ENCODE measurements at places on chromosomes 11 and 22.

GRCh38 chr11:123815122-123815521 is 9.0 kb upstream of the OR6M1 start:
- no peak for DNase-seq

GRCh38 chr22:45787759-45788158 is 116.1 kb downstream of the ATXN10 start:
- DNase-seq, result peak; percentile 10

DNA sequence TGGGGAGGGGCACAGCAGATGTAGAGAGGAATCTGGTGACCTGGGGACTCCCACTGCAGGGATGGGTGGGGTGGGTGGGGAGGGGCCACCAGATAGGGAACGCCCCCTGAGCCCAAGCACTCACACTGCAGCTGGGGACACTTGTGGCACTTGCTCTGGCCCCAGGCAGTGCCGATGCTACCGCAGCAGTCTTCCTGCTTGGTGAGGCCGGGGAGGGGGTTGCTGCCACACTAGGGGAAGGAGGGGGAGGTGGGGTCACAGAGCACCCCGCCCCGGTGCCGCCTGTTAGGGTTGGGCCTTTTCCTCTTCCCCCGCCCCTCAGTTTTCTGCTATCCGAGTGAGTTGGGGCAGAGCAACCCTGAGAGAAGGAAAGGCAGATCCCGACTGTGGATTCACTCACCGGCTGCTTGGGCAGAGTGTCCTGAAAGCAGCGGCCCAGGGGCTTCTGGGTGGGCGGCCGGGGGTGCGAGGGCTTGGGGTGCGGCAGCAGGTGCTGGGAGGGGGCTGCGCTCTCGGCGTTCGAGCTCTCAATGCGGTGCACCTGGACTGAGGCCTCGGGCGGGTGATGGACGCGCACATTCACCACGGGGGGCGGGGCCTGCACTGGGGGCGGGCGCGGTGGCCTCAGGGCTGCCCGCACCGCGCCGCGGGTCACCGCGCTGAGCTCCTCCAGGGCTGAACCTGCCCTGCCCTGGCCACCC is 4.7 kb downstream of the LTBP3 start:
- DNase-seq, result no peak

- DNase-seq, result no peak
Measured at GRCh38 chr11:45933131-45933831, 10.8 kb downstream of the LARGE2 start.

- no peak for DNase-seq
Measured at GRCh38 chr22:24592058-24592850, 619 bp downstream of the LRRC75B start.

GRCh38 chr11:119711476-119711875 is 17.5 kb downstream of the NECTIN1 start:
- DNase-seq, result no peak

DNA sequence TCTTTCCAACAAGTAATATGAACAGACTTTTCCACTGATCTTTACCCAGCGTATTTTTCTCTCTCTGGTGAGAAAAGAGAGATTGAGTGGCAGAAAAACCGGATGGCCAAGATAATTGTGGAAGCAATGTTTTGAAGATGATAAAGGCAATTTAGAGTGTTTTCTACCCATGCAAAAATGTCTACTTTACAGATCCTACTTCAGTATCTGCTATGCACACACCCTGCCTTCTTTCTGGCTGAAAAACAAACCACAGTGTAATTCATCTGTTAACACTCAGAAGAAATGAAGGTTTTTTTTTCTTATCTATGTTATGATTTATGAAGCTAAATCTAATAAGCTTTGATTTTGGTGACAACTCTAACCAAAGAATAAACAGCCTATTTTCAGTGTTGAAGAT is 56.8 kb downstream of the SLC5A12 start:
- DNase-seq, result no peak

DNA sequence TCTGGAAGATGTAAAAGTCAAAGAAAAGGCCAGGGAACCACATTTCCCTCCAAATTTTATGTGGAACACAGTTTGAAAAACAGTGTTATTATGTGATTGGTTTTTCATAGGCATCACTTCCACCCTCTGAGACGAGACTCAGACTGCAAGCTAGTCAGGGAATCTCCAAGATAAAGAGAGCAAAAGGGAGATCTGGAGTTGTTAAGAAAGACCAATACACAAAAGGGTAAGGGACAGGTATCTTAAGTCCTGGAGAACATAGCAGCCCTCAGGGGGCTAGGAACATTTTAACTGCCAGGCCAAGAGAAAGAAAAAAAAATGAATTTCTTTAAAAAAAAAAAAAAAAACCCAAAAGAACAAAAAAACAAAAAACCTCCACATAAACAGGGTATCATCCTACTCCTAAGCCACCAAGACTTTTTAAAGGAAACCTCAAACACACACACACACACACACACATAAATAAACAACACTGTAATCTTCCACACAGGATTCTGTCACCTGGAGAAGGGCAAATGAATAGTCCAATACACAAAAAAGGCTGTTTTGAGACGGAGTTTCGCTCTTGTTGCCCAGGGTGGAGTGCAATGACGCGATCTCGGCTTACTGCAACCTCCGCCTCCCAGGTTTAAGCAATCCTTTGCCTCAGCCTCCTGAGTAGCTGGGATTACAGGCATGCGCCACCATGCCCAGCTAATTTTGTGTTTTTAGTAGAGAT is 44.5 kb downstream of the CELF1 start:
- DNase-seq, result no peak

DNA sequence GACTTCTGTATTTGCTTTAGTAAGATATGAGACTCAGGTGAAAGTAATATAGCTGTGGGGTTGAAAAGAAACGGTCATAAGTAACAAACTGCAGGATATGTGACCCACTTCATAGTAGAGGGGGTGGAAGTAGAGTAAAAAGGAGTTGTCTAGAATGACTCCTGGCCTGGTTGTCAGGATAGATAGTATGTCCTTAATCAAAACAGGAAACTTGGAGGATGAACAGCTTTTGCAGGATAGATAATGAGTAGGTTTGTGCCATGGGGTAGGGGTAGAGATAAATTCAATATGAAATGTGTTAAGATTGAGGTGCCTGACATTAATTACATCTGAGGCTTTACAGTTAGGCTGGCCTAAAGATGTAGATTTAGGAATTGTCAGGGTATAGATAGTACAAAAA is 47.0 kb upstream of the B3GNT6 start:
- DNase-seq, result no peak

GRCh38 chr22:20437613-20438426 is at the start of gene SCARF2:
TSS of gene SCARF2 (minus strand) at chr22:20437825. CDS start at chr22:20437754, 71 bp downstream.
- peak; percentile 91 for DNase-seq

- DNase-seq, result no peak
Measured at GRCh38 chr11:46760429-46761128, 41.6 kb downstream of the F2 start.

GRCh38 chr11:111982019-111982464 is 43.2 kb upstream of the DLAT start:
- DNase-seq, result peak; percentile 45

- peak; percentile 41 for DNase-seq
Measured at GRCh38 chr22:44042249-44043218, 18.4 kb downstream of the PARVB start.

- DNase-seq, result peak; percentile 13
Measured at GRCh38 chr11:17478070-17478469, 1.4 kb upstream of the ABCC8 start.

- no peak for DNase-seq
Measured at GRCh38 chr11:130924750-130925149, 8.5 kb upstream of the SNX19 start.

DNA sequence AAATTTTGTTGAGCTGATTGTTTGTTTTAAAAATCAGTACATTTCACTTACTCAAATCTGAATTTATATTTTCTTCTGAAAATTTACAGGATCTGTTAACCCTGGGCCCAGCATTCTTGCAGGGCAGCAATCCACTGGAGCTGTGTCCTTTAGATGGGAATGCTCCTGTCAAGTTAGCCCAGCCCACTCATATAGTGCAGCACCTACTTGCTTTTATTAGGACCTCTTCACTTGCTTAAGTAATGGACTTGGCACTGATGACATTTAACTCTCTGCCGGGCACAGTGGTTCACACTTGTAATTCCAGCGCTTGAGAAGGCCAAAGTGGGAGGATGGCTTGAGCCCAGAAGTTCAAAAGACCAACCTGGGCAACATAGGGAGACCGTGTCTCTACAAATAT is 89.6 kb downstream of the HSD17B12 start:
- no peak for DNase-seq

DNA sequence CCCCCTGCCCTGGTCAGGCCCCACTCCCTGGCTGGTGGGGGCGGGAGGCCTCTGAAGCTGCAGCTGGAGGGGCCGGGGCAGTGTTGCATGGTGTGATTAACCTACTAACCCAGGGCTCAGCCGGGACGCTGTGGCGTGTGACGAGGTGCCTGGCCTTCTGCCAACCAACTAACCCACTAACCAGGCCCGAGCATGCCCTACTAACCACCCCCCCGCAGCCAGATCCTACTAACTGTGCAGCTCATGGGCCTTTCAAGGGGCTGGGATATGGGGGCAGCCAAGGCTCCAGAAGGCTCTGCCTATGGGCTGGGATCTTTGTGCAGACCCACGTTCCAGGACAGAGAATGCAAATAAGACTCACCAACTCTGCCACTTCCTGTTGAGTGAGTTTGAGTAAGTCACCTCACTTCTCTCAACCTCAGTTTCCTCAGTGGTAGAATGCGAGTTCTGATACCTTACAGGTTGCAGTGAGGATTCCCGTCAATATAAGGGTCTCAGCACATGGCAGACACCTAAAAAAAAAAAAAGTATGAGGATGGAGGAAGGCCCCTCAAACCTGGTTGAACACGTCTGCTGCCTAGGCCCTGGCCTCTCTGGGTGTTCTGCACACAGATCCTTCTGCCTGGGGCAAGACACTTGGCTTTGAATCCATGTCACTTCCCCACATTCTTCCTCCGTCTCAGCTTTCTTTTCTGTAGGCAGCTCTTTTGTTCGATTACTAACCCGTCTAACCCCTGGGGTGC is 14.1 kb downstream of the MIAT start:
- no peak for DNase-seq

DNA sequence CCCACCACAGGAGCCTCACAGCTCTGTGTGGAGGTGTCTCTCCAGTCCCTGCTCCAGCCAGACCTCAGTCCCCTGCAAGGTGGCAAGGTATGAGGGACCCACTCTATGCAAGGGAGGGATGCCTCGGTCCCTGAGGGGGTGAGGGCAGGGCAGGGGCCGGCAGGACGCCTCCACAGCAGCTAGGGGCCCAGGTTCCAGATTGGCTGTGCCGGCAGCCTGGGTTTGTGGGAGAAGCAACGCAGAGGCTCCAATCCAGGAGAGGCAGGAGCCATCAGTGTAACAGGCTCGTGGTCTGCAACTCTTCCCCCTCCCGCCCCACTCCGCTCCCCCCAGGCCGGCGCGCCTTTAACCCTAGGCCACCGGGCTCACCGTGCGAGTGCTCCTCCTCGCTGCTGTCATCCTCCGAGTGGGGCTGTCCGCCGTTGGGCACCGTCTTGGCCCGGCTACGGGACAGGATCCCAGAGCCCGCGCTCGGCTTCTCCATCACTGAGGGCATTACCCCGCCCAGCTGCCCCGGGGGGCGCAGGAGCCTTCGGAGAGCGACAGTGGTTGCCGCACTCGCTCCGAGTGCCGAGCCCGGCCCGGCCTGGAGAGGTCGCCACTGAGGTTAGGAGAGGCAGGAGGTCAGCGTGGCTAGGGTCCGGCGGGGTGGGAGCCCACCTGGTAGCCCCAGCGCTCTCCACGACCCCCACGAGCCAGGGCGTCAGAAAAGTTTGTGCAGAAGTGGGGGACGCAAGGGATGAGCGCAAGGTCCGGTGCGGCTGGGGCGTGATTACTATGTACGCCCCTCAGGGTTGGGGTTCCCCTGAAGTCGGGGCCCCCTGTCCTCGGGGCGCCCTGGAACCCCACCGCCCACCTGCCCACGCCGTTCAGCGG is 765 bp downstream of the RCOR2 start:
- DNase-seq, result peak; percentile 42

DNA sequence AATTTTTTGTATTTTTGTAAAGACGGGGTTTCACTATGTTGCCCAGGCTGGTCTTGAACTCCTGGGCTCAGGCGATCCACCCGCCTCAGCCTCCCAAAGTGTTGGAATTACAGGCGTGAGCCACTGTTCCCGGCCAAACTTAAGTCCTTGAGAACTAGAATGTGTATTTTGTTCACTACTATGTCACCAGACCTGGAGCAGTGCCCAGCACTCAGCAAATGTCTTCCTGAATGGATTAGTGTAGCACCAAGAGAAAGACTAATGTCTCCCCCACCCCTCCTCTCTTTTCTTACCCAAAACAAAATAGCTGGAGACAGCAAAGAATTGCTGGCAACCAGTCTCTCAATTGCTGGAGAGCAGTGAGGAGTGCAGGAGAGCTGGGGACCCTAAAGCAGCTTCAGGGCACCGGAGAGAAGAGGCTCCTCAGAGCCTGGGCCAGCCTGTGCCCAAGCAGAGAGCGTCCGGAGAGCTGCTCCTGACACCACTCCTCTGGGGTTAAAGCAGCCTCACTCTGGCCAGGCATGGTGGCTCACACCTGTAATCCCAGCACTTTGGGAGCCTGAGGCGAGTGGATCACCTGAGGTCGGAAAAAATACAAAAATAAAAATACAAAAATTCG is 14.9 kb downstream of the SLC25A18 start:
- peak; percentile 21 for DNase-seq

- no peak for DNase-seq
Measured at GRCh38 chr11:112583261-112583893, 322.7 kb upstream of the PLET1 start.

- DNase-seq, result peak; percentile 60
Measured at GRCh38 chr22:37519268-37520195, at the start of gene CARD10. TSS of gene CARD10 (minus strand) at chr22:37519415. CDS start at chr22:37519200, 215 bp downstream.

- peak; percentile 66 for DNase-seq
Measured at GRCh38 chr11:28727254-28727653, 619.1 kb downstream of the METTL15 start.

DNA sequence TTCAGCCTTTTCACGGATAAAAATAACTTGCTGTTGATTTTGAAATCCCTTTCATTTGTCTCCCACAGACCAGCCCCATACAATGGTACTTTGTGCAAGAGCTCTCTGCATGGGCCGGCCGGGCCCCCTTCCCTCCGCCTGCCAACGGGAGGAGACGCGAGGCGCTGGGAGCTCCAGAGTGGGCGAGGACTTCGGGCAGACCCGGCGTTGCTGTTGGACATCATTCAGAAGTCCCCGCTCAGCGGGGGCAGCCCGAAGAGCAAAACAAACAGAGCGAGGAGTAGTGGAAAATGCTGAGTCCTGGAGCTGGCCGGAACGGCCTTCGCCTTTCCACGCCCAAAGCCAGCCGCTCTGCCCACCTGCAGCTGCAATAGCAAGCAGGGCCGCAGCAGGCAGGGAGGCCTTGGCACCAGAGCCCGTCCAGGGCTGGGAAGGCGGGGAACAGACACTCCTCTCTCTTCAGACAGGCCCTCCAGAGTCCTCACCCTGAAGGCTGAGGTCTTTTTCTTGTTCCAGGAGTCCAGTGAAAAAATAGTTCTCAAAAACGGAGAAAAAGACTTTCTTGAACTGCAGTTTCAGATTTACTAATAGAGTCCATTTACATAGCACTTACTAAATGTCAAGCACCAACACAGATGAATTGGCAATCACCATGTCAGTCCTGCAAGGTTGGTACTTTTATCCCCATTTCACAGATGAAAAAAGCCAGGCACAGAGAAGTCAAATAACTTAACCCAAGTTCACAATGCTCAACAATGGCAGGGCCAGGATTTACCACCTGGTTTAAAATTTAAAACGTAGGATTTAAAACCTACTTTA is 135.5 kb downstream of the ETS1 start:
- DNase-seq, result peak; percentile 80
